ENCODE measurements at places on chromosomes 1 and 21.

DNA sequence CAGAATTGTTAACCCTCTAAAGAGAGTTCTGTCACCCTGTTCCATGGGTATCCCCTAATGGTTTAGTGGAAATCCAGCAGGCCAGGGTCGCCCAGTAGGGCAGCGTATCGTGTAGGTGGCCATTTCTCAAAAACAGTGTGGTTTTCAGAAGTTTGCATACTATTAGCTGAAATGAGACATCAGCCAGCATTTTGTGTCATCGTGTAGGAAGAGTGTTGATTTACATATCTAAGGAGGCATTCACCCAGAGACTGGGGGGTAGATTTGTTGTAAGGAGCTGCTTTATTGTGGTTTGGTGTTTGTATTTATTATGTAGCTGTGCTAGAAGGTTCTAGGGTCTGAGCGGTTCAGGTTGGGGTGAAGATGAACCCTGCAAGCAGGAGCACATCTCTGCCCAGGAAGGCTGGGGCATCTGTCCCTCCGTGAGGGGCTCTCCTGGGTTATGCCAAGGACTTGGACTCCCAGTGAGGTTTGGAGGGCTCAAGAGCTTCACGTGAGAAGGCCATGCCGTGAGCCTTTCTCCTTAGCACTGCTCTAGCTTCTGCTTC is 174.4 kb downstream of the PGBD5 start:
- no peak for DNase-seq

DNA sequence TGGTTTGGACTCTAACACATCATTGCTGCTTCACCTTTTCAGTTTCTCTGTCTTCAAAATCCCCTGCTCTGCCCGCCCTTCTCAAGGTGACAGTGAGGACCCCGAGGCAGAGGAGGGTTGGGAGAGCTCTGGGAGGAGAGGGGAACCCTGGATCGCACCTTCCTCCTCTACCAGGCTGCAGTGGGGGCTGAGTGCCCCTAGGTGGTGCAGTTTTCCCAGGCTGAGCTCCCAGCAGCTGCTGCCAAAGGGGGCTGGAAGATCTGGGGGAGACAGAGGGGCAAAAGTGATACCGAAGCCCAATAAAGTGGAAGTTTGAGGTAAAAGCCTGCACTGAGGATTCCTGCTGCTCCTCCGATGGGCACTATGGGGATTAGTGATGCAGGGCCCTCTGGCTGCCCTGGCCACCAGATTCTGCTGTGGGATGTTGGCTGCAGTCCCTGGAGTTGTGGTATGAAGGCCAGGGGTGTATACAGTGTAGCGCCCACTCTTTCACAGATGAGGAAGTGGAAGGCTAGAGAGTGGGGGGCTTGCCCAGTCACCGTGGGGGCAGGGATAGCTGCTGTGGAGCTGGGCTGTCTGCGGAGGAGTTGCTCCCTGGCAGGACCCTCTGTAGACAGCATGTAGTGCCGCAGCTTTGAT is 40.7 kb upstream of the SCMH1 start:
- DNase-seq, result peak; percentile 20

GRCh38 chr1:204224655-204225054 is 10.9 kb upstream of the GOLT1A start:
- DNase-seq, result peak; percentile 3

DNA sequence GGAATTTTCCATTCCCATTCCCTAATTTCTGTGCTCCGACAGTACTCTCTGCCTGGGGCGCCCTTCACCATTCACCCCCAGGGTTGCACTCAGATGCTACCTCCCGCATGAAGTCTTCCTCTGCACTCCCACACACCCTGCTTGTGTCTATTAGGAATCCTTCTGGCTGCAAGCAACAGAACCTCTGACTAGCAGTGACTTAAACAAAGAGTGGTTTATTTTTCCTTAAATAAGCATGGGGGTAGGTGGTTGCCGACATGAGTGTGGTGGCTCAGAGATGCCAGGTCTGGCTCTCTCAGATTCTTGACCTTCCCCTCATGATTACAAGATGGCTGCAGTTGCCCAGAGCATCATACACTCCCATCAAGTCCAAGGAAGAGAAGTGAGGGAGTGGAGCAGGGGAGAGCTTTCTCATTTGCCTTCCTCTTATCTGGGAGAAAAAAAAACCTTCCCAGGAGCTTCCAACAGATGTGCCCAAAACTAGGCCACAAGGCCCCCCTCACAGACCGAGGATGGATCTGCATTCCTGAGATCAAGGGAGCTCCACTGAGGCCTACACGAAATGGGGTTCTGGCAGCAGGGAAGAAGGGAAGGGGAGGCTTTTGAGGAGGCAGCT is 49.6 kb upstream of the LBR start:
- no peak for DNase-seq

GRCh38 chr1:67532452-67533216 is 102.4 kb upstream of the SERBP1 start:
- DNase-seq, result peak; percentile 77

- DNase-seq, result no peak
Observed at GRCh38 chr1:201646411-201647022, 107.6 kb downstream of the NAV1 start.

- peak; percentile 48 for DNase-seq
Observed at GRCh38 chr1:230303822-230304221, 122.3 kb downstream of the PGBD5 start.

GRCh38 chr1:22808186-22808675 is 97.6 kb downstream of the EPHB2 start:
- DNase-seq, result peak; percentile 31

DNA sequence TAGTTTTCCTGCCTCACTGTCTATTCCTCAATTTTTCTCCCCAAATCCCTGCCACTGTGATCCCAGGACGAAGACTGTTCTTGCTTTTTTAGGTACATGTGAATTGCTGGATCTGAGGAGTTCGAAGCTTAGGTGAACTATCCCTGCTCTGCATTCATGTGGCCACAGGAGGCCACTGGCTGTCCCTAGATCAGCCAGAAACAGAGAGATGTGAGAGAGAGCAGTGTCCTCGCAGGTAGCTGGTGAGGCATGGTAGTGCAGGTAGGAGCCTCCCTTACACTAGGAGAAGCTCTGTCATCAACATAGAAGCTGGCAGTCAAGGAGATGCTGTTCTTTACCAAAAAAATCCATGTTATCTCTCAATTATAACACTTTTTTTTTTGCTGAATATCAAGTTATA is 71.5 kb downstream of the USP24 start:
- DNase-seq, result no peak

DNA sequence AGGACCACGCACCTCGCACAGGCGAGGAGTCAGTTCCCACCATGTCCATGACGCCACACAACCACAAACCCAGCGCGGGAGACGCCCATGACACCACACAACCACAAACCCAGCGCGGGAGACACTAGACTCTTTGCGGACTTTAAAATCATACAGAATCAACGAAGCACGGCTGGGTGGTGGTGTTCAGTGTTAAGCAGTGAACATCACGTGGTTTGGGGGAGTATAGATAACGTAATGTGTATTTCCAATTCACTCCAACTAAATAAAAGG is 19.2 kb downstream of the PTTG1IP start:
- no peak for DNase-seq

Data from brain microvascular endothelial cell (primary cell).